Iris pigment epithelial cell (primary cell): ENCODE measurements at places on chromosomes 7 and 10.

GRCh38 chr7:7639847-7640220 lies 718 bp upstream of the UMAD1 start:
- DNase-seq: peak; percentile 49

DNA sequence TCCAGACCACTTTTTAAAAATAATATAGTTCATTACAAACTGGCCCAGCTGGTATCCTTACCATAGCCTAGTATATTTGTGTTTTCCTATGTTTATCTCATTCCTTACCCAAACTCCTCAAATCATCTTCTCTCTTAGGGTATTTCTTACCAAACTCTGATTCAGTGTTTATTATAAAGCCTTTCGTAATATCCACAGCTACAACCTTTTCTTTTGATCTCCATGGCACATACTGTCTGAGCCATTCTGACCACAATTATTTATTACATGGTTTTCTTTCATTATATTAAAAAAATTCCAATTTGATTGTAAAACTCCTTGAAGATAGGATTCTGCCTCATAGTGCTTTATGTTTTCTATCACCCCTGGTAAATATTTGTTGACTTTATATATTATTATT lies 94.2 kb downstream of the LRMDA start:
- DNase-seq: peak; percentile 42

- no peak for DNase-seq
These were observed 41.0 kb upstream of the C10orf120 start for GRCh38 chr10:122740640-122741039.

- no peak for DNase-seq
These were observed 173.4 kb downstream of the RNF216 start for GRCh38 chr7:5607951-5608656.

GRCh38 chr7:158187694-158187994 lies 400.0 kb downstream of the PTPRN2 start:
- DNase-seq: no peak

DNA sequence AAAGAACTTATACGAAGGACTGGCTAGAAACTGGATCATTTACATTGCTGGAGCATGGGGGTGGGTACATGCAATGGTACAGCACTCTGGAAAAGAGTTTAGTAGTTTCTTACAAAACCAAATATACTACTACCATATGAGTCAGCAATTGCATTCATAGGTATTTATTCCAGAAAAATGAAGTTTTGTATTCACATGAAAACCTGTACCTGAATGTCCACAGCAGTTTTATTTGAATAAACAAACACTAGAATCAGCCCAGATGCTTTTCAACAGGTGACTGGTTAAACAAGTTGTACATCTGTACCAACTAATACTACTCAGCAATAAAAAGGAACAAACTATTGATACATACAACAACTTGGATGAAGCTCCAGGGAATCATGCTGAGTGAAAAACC lies 3.4 kb downstream of the SCIN start:
- DNase-seq: no peak

GRCh38 chr7:55489552-55489951 lies 82.8 kb downstream of the VOPP1 start:
- no peak for DNase-seq

DNA sequence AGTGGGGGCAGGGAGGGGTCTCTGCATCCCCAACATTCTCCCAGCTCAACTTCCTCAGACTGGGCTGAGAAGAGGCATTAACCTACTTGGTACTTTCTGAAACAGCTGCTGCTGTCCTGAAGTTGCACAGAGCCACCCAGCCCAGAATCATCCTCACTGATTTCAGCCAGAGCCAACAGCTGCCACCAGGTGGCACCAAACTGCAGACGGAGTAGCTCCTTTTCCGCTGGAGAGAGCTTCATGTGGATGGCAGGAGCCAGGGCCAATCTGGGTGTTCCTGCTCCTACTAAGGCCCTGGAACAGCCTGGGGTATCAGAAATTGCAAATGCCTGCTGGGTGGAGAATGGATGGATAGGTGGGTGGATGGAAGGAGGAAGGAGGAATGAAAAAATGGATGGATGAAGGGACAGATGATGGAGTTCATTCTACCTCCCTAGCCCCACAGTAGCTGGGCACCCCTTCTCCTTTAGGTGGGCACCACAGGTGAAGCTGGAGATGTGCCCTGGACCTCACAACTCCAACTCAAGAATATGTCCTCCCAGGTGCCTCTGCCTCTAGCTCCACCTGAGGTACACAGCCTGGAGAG lies 11.8 kb upstream of the DRGX start:
- peak; percentile 72 for DNase-seq

DNA sequence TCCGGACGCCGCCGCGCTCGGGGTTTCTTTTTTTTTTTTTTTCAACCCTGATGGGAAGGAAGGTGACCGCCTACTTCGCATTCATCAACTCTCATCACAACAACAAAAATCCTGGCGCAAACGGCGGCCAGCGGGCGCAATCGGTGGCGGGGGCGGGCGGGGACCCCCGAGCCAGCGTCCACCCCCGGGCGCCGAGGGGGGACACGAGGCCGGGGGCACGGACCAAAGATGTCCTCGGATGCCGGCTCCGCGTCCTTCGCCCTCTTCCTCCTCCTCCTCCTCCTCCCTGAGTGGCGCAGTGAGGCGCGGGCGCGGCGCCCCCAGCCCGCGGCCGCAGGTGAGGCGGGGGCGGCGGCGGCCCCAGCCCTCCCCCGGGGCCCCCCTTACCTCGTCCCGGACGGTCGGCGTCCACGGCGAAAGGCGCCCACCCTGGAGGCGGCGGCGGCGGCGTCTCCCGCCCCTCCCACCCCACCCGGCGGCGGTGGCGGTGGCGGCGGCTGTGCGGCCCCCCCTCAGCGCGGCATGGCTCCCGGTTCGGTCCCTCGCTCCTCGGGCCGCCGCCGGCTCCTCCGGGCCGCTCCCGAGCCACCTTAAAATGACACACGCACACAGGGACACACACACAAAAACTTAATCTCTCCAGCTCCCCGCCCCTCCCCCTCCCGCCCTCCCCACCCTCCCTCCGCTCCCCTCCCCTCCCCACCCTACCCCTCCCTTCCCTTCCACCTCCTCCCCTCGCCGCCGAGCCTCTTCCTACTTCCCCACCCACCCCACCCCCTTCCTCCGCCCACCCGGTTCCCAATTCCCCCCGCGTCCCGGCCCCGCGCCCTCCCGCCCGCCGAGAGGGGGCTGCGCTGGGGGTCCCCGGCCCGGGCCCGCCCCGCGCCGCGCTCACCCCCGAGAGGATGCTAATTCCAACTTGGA lies at the start of gene CTBP2:
Gene CTBP2 (minus strand): TSS at position 632 of the 924 bp plus-strand sequence.
- peak; percentile 49 for DNase-seq

GRCh38 chr10:95214369-95214768 lies 20.3 kb downstream of the ACSM6 start:
- no peak for DNase-seq

DNA sequence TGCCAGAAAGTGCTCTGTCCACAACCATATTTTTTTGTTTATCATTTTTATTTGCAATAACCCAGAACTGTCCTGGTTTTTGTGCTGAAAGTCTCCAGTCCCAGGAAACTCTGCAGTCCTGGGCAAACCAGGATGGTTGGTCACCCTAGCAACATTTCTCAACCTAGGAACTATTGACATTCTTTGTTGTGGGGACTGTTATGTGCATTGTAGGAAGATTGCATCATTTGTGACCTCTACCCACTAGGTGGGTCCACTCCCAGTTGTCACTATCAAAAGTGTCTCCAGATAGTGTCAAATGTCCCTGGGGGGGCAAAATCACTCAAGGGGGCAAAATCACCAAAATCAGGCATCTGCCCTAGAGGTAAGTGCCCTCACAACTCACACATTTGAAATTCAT lies 14.0 kb upstream of the SRI start:
- no peak for DNase-seq

- DNase-seq: peak; percentile 80
These were observed 6.3 kb upstream of the KCNMA1 start for GRCh38 chr10:77643795-77644468.

DNA sequence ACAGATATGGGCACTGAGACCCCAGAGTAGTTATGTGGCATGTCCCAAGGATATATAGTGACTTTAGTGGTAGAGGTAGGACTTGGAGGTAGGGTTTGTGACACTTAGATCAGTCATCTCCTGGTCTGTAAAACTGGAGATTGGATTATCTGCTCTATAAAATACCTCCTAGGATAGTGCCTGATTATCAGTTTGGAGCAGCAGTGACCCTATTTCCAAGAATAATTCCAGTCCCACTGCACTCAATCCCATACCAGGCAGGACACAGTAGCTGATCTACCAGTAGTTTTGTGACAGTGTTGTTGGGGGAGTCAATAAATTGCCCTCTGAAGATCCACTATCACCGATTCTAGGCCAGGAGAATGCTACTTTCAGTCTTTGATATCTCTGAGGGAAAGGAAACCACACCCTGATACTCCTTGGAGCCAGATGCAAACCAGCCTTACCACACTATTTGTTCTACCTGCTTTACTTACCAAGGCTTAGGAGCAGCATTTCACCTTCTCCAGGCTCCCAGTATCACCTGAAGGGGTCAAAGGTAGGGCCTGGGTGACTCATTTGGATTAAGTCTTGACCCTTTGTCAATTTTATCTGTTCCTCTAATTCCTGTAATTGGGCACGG lies 30.6 kb downstream of the KMT2E start:
- DNase-seq: no peak

GRCh38 chr10:18620856-18621255 lies 30.5 kb downstream of the NSUN6 start:
- DNase-seq: no peak

DNA sequence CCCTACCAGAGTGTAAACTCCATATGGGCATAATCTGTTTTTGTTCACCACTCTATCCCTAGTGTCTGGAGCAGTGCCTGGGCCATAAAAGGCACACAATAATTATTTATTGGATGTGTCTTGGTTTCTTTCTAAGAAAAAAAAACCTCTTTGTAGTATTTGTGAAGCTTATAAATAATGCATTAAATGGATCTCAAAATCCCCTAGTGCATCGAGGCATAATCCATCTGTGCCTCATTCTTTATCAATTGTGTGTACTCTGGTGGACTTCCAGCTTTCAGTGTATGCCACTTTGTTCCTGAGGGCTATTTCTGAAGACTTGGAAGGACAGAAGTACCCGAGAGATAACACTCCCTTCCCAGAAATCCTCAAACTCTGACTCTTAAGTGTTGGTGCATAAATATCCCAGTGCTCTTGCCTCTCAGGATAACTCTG lies 255.0 kb upstream of the PHYHIPL start:
- no peak for DNase-seq

DNA sequence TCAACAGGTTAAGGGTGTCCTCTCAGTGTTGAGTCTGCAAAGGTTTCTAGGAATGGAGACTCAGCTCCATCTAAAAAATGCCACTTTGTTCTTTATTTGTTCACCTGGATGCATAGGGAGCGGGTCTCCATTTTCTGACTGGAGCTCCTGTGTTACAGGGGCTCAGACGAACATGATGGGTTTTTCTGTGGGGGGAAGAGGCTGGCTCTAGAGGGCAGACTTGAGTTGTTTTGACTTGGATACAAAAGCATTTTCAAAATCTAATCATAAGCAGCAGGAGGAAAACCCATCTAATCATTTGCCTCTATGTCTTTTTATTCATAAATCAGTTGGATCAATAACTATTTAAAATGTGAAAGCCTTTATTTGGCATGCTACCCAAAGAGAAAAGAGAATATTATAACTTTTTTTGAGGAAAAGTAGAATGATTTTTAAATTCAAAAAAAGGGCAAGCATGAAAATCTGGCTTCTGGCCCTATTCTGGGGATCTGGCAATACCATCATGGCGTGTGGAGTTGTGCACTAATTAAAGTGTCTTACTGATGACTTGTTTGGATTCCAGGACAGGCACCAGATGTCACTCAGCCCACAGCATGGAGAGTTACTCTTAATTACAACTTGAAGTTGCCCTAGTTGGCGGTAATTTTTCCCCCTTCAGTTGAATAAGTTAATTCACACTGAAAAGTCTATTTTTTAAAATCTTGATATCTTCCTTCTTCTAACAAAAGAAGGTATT lies 594.9 kb downstream of the REEP3 start:
- DNase-seq: peak; percentile 3

DNA sequence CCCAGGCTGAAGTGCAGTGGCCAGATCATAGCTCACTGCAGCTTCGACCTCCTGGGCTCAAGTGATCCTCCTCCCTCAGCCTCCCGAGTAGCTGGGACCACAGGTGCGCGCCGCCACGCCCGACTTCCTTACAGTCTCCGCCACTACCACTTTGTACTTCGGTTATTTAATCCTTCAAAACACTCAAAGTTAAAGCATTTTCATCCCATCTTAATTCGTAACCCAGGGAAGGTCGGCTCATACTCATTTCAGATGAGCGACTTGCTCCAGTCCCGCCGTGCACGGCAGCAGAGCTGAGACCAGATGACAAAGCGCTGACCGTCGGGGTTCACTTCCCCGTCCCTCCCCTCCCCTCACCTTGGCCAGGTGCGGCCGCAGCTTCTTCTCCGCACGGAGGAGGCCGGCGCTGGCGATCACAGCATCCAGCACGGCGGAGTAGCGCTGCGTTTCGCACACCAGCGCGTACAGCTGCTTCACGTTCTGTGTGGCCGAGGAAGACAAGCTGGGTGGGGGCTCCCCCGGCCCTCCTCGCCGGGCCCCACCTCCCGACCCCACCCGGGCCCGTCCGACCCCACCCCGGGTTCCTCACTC lies 457 bp downstream of the NSUN5 start:
- peak; percentile 5 for DNase-seq

GRCh38 chr10:22637491-22637890 lies 76.9 kb downstream of the PIP4K2A start:
- DNase-seq: no peak

- no peak for DNase-seq
These were observed 63.0 kb downstream of the PROSER2 start for GRCh38 chr10:11886138-11886474.

DNA sequence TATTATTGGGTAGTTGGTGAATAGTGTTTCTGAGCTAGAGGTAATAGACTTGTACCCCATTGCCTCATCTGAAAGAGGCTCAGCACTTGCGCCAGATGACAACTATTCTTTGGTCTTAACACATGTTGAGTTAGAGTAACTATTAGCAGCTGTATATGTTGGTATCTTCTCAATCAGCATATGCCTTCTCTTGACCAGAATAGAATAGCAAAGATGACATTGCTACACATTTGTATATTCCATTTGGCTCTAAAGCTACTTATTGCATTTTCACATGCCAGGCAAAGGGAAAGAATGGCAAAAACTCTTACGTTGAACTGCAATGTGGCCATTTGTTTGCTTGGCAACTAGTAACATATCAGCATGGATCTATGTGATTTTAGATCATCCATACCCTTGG lies 173.8 kb upstream of the AGR3 start:
- no peak for DNase-seq

GRCh38 chr10:54139819-54140428 lies 661.1 kb downstream of the PCDH15 start:
- DNase-seq: no peak

DNA sequence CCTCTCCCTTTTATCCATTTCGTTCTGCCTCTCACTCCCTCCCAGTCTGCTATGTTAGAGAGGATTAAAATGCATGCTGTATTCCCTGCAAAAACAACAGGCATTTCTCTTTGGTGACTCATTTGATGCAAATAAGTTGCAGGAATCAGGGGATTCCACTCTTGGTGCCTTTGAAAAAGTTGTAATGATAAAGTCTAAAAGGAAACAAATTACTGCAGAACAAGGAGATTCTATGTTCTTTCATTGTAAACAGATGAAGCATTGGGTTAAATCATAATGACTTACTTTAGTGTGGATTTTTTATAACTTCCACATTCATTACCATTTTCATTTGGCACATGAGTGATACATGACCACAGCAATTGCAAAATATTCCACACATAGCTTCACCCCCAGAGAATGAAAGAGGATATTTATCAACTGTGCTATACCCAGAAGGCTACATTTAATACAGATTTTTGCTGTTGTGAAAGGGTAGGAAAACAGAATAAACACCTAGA lies 33.4 kb upstream of the ABLIM1 start:
- peak; percentile 59 for DNase-seq

- no peak for DNase-seq
These were observed 652 bp downstream of the HMX2 start for GRCh38 chr10:123148414-123149161.

GRCh38 chr7:140745266-140746058 lies 49.0 kb downstream of the NDUFB2 start:
- DNase-seq: no peak
